ENCODE measurements at places on chromosomes 7 and 10.
A peak's percentile ranks its signal among the peaks of the same experiment; 100 is the strongest.

DNA sequence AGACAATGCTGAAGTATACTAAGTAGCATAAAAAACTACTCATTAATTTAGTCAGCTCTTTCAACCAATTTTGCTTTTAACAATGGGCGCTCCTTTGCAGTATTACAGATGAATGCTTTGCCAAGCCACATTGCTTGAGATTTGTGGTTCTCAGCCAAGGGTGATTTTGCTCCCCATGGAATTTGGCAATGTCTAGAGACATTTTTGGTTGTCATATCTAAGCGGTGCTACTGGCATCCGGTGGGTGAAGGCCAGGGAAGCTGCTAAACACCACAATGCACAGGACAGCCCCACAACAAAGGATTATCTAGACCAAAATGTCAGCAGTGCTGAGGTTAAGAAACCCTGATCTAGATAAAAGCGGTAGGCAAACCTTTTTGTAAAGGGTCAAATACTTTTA is 112.0 kb downstream of the UBE2H start:
- DNase-seq, result no peak

DNA sequence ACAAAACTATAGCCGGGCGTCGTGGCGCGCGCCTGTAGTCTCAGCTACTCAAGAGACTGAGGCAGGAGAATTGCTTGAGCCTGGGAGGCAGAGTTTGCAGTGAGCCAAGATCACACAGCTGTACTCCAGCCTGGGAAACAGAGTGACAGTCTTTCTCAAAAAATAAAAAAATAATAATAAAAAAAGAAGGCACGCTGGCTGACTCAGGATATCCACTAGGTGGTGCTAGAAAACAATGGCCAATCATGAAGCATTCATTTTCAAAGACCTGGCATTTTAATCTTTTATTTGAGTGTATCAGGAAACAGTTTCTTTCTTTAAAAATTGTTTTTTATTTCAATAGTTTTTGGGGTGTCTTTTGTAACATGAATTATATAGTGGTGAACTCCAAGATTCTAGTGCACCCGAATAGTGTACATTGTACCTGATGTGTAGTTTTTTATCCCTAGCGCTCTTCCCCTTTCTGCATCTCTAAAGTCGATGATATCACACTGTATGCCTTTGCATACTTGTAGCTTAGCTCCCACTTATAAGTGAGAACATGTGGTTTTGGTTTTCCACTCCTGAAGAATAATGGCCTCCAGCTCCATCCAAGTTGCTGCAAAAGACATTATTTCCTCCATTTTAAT is 88.6 kb downstream of the LYZL1 start:
- no peak for DNase-seq

DNA sequence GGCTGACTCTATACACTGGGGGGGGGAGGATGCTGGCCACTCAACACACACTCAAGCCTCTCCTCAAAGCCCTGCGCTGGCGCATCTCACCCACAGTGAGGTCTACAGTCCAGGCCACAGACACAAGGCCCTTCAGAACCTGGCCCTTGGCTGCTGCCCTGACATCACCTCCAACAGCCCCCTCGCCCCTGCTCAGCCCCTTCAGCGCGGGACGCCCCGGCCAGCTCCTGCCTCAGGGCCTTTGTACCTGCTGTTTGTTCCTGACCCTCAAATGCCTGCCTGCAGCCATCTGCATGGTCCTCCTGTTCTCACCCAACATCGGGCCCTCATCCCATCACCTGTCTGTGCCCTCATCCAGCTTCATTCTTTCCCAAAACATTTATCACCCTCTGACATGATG is 572.6 kb downstream of the DNAJB6 start:
- DNase-seq, result peak; percentile 14

- DNase-seq, result peak; percentile 72
Measured at GRCh38 chr10:69333205-69333604, 54.9 kb downstream of the HK1 start.

- peak; percentile 24 for DNase-seq
Measured at GRCh38 chr7:45162311-45162845, 4.8 kb downstream of the RAMP3 start.

DNA sequence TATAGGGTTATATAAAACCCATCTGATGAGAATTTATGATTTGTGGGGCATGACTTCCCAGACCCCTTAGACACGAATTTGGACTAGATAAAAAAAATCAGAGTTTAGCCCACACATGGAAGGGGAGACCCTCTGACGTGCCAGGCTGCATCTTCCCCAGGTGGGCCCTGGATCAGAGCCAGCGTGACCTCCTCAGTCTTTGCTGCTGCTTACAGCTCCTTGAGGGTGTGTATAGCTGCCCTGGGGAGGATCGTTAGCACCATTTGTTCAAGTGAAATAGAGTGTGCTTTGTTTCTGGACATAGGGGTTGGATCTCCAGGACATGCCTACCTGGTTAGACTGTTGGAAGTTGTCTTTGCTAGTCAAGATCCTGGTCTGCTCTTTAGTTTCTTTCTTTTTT is 54.2 kb downstream of the DOCK1 start:
- no peak for DNase-seq

DNA sequence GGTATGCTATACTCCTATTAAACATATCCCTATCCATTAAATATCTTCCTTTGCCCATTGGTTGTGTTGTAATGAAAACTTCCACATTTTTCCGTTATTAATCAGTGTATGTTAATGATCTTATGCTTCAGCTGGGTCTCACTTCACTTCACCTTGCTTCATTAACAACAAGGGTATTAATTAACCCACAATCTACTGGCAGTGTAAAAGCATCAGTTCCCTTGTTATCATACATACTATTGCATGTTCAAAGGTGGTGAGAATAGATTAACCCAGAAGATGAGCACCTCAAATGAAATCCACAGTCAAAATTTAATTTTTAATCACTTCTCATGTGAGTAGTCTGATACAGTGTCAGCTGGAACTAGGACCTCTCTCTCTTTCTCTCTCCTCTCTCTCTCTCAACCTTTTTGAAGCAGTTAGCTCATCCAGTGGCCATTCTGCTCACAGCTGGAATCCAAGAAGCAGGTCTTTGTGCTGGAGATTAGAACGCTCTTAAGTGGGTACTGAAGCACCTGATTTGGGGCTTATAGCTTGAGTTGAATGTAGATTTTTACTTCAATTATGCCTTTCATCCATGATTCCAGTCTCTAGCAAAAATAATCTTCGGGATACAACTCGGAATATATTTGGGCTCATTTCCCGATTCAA is 172.3 kb downstream of the RAPGEF5 start:
- DNase-seq, result no peak

DNA sequence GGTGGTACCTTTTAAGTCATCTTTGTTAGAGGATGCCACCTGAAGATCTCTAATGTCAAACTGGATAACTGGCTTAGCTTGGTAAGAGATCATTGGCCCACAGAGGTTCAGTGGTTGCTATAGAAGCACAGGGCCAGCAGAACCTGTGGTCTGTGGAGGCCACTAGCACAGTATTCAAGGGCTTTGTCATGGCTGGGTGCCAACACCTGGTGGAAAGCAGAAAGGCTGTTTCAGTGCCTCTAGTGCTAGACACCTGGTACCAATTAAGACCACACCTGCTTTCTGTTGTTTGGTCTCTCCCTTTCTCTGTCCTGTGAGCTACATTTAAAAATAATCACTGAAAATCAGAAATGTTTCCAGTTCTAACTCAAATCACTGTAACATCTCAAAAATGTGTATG is 10.0 kb upstream of the PCGF5 start:
- peak; percentile 75 for DNase-seq

GRCh38 chr7:96605045-96605716 is 104.5 kb downstream of the SEM1 start:
- DNase-seq, result no peak

- DNase-seq, result no peak
Measured at GRCh38 chr7:19143881-19144574, 1.2 kb downstream of the FERD3L start.

GRCh38 chr7:54705436-54705835 is 53.6 kb downstream of the SEC61G start:
- DNase-seq, result no peak

- DNase-seq, result no peak
Measured at GRCh38 chr10:21507150-21507549, 18.3 kb downstream of the SKIDA1 start.

GRCh38 chr10:65194126-65194525 is 1672.9 kb downstream of the REEP3 start:
- no peak for DNase-seq

- DNase-seq, result no peak
Measured at GRCh38 chr10:124058346-124059003, 34.9 kb downstream of the CHST15 start.

DNA sequence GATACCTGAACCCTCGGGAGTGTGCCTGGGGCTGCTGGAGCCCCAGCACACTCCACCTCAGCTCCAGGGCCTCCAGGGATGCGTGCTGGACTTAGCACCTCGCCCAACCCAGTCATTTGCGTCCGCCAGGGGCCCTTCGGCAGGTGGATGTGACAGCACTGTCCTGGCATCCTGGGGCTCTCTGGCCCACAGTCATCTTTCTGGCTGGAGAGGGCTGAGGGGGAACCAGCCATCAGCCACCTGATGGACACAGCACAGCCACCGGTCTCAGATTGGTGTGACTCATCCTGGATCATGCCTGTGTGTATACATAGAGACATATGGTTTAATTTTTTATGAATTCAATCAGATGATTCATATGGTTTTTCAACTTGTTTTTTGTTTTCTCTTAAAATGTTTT is 11.1 kb downstream of the ZNF775 start:
- DNase-seq, result no peak

DNA sequence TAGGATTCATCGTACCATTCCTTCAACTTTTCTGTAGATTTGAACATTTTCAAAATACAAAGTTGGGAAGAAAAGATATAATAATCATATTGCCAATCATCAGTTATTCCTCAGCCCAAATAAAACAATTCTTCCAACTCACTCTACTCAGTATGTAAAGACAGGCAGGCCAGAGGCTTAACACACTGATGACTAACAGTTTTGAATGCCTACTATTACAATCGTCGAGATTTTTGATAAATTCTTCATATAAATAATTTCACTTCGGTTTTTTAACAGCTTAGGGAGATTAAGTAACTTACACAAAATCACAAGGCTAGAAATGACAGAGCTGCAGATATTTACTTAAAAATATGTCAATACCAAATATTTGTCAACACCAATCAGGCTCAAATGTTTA is 17.6 kb downstream of the CYTH3 start:
- no peak for DNase-seq

GRCh38 chr7:149145031-149145845 is 2.0 kb upstream of the ZNF398 start:
- DNase-seq, result no peak

DNA sequence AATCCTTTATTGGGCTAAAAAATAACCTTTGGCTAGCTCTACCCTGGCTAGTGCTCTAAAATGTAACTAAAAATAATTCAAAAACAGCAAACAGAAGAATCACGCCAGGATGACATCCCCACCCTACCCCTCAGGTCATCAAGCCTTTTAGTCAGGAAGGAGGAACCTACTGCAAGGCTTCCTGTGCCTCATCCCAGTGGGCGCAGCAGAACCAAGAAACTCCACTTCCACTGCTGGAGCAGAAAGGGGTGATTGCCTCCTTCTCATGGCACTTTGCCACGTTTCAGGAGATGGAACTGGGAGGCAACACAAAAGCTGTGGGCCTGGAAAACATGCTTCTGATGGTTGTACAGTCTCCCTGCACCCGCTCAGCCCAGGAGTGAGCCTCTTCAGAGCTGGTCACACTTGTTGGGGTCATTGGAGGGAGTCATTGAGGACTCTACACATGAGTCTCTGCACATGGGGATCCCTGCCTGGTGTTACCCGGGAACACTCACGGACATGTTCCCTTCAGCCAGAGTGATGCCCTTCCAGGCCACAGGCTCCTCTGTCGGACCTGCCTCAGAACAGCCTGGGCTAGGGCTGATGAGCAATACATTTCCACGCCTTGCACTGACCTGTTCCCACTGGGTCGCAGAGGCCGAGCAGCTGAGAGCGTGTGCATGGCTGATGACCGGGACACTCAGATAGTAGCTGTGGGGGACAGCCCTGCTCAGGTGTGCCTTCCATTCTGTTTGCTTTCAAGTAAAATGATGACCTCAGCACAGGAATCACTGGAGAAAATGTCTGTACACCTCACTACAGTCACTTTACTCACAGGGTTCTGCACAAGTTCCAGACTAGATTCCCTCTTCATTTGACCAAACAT is 355.3 kb downstream of the FGFR2 start:
- no peak for DNase-seq

DNA sequence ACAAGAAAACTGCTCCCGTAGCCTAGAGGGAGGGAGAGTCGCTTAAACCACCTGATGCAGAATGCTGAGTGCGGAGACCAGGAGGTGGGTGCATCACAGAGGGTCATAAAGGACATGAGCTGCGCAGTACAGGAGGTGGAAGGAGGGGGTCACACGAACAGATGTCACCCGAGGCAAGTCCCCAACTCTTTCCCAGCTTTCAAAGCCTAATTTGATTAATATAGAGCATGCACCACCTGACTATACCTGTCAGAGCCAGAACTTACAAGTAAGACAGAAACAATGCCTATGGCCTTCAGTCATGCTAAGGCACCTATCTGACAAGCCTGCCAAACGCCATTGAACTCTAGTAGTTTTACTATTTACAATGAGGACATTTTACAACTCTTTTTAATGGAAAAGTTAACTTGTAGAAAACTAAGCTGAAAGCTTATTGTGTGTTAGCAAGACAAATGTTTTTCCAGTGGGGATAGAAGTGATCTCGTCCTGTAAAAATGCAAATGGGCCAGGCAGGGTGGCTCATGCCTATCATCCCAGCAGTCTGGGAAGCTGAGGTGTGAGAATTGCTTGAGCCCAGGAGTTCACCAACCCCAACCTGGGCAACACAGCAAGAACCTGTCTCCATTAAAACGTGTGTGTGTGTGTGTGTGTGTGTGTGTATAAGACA is 1.1 kb upstream of the VOPP1 start:
- DNase-seq, result no peak

GRCh38 chr7:118747473-118747872 is 523.0 kb downstream of the ANKRD7 start:
- no peak for DNase-seq

DNA sequence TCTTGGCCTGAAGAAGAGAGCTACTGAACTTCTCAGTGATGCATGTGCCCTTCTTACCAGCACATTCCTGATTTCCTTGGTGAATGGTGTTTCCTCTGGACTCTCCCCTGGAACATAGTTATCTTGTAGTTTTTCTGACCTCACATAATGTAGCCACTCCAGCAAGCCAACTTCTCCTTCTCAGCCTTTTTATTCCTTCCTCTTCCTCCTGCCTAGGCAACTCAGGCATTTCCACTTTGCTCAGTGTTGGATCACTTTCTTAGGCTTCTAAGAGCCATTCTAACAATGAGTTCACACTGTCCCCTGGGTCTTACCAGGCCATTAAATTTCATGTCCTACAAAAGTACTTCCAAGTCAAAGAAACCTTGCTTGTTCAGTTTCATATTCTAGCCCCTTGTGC is 3.6 kb upstream of the PTTG1IP2 start:
- DNase-seq, result no peak

DNA sequence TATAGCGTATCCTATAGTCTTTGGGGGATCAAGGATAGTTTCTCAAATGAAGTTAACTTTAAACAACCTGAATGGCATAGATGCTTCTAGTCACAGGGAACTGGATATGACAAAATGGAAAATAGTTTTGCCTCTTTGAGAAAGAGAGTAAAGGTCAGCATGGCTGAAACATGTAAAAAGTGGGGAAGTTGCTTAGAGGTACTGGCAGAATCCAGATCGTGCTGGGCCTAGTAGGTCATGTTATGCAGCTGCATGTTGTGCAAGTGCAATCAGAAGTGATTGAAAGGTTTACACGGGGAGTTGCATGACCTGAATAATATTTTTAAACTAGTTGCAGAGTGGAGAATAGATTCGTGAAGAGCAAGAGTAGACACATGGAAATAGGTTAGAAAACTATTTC is 201.1 kb upstream of the HDAC9 start:
- DNase-seq, result no peak
